Dorsolateral prefrontal cortex (tissue), 122 donors: ENCODE measurements at places on chromosomes 2 and 18.

- DNase-seq = no peak
Observed at GRCh38 chr2:157363612-157364101, 38.0 kb upstream of the ERMN start.

DNA sequence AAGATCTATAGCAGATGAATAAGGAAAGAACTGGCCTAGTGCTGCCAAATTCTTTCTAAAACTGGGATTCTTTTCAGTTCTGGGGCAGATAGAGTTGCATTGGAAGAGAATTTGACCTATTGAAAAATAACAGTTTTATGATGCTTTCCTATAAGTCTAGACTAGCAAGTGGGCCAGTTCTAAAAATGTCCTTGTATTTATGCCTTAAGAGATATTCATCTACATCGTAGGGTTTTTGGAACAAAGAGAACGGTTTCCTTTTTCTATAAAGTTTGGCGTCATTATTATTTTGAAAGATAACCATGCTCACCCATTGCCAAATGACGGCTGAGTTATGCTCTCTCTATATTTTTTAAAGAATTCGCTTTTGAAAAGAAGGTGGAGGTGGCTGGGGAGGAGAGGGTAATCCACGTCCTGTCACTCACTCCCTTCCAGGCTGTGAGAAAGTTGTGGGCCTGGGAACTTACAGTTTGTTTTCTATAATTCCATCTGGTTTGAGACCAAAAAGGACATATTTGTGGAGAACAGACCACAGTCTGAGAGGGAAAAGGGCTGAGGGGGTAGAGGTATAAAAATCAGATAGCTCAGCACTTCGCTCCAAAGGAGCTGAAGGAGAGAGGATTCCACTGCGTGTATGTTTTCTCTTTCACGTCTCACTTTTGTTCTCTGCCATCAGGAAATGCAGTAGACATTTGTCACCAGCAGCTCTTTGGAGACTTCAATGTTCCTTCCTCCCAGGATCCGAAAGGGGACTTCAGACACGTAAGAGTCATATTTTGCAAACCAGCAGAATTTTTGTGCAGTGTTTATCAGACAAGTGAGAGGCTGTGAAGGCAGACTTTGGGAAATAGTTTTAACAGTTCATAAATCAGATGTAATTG, 281.9 kb upstream of the FN1 start:
- DNase-seq = no peak

- no peak for DNase-seq
Observed at GRCh38 chr2:150690261-150690660, 202.8 kb upstream of the RND3 start.

DNA sequence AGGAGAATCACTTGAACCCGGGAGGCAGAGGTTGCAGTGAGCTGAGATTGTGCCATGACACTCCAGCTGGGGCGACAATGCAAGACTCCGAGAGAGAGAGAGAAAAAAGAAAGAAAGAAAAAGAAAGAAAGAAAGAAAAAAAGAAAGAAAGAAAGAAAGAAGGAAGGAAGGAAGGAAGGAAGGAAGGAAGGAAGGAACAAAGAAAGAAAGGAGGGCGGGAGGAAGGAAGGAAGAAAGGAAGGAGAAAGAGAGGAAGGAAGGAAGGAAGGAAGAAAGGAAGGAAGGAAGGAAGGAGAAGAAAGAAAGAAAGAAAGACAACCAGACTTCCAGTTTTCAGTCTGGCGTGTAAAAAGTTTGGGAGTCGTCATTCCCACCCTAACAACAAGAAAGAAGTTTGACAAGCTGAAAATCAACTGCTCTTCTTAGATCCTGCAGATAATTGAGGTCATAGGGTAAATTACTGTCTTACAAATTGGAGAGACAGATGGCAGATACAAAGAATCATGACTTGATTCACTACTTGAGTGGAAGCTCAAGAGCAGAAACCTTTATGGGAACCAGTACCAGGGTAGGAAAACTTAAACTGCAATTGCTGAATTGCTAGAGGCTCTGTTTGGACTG, 15.1 kb upstream of the CYP27C1 start:
- DNase-seq = no peak

DNA sequence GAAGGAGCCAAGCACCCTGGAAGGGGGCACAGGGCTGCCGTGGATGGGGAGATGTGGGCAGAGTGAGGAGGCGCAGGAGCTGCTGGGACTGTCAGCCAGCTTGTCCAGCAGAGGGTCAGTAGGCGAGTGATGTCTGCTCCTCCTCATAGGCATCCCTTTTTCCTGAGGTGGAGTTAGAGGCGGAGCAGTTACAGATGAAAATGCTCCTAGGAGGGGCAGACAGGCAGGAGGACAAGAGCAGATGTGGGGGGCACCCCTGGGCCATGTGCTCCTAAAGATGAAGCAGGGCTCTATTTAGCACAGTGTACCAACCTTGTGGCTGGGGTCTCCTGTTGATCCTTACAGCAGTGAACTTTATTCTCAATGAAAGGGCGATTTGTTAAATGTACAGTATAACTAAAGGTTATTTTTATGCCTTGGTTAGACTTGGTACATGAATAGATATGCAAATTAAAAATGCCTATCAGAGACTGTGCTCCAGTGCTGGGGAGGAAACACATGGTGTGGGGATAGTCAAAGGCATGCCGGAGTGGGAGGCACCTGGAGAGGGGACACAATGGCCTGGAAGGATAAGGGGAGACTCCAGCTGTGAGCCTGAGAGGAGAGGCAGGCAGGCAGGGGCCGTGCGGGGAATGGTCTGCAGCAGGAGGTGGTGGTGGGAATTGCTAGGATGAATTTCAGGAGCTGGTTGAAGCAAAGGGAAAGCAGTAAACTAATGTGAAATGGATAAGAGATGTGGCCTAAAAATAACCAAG, 175.3 kb downstream of the CLIP4 start:
- DNase-seq = no peak

GRCh38 chr2:160411955-160412354, 81.7 kb downstream of the RBMS1 start:
- no peak for DNase-seq
